ENCODE measurements at places on chromosomes 7 and 10. TPM values are rescaled to one million over a fixed set of nuclear protein-coding genes. Genes with fewer than 3 reads are reported as not detected.

CALHM2 gene
- 4.8 TPM for total RNA-seq

TCAF2 gene
- total RNA-seq, result 0.33 TPM

CXCL12 gene
- total RNA-seq, result not detected

MSS51 gene
- 1.5 TPM for total RNA-seq

TWIST1 gene
- 2.3 TPM for total RNA-seq

MSMB gene
- not detected for total RNA-seq

SFTPA1 gene
- total RNA-seq, result not detected

PDK4 gene
- not detected for total RNA-seq

IDI2 gene
- not detected for total RNA-seq

TACR2 gene
- 0.37 TPM for total RNA-seq

MUC12 gene
- total RNA-seq, result under 0.01 TPM

CDK1 gene
- 4.8 TPM for total RNA-seq

HOXA10 gene
- 4.3 TPM for total RNA-seq

EBF3 gene
- under 0.01 TPM for total RNA-seq

C10orf67 gene
- total RNA-seq, result 1.8 TPM

CHN2 gene
- total RNA-seq, result not detected

LRRC4 gene
- under 0.01 TPM for total RNA-seq

SLC26A3 gene
- total RNA-seq, result not detected

SPDYE11 gene
- not detected for total RNA-seq

MGAM2 gene
- total RNA-seq, result 1.3 TPM

CRPPA gene
- total RNA-seq, result 4.5 TPM

PAX4 gene
- not detected for total RNA-seq

AGR2 gene
- total RNA-seq, result 1.0 TPM

BRAT1 gene
- 25.3 TPM for total RNA-seq

GRID1 gene
- total RNA-seq, result not detected

MYH16 gene
- total RNA-seq, result 1.7 TPM

ITGB8 gene
- total RNA-seq, result 221 TPM

CFAP70 gene
- total RNA-seq, result 1.3 TPM

NRG3 gene
- total RNA-seq, result not detected

CEP41 gene
- 11.1 TPM for total RNA-seq

KCNH2 gene
- total RNA-seq, result not detected

TM9SF3 gene
- total RNA-seq, result 114 TPM

DYNC1I1 gene
- 0.56 TPM for total RNA-seq

DMBT1 gene
- total RNA-seq, result 0.33 TPM

TRIP6 gene
- total RNA-seq, result 56.3 TPM

IRF5 gene
- 12.7 TPM for total RNA-seq

MYL10 gene
- not detected for total RNA-seq

OPN1SW gene
- total RNA-seq, result not detected

COL13A1 gene
- total RNA-seq, result 1.3 TPM

C10orf120 gene
- not detected for total RNA-seq

NEUROD6 gene
- total RNA-seq, result not detected

RNF32 gene
- 1.0 TPM for total RNA-seq

TRPV5 gene
- total RNA-seq, result not detected

Measured in mammary epithelial cell (primary cell).